Mesothelial cell of epicardium (in vitro differentiated cells): ENCODE measurements at places on chromosomes 13 and 19.

DNA sequence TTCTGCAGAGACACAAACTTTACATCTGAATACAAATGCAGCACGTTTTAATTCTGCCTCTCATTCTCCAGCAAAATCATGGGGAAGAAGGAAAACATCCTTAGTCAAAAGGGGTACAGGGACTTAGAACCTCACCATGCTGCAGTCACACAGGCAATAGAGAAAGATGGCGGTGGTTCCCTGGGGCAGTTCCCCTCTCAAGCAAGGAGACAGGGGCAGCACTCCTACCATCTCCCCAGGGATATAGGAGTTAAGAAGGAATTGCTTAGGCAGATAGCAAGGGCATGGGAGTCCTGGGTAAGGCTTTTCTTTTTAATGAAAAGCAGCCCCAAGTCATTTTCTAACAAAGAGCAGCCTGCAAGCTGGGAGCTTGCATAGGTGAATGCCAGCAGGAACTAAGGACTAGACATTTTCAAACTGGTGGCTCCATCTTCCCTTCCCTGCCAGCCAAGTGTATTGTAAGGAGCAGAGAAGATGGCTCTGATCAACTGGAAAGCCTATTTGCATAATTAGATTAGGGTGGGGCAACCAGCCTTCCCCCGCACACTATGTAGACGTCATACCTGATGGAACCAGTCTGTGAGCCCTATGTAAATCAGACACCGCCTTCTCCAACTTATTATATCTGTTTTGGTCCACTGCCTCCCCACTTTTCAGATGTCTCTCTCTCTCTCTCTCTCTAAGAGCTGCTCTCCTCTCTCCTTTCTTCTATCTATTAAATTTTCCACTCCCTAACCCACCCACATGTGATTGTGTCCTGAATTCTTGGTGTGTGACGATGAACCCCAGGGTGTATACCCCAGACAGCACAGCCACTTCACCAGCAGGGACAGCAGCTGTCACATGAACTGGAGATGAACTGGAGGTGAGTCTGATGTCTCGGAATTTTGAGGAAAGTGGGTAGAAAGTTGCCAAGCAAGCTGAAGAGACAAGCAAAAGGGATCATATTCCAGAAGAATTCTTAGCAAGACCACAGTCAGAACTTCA, 514.5 kb downstream of the IRS2 start:
- DNase-seq = no peak

GRCh38 chr13:76552807-76553206, 333.4 kb downstream of the KCTD12 start:
- DNase-seq = no peak

- DNase-seq = no peak
Measured at GRCh38 chr19:48681127-48681470, 8.3 kb upstream of the NTN5 start.

DNA sequence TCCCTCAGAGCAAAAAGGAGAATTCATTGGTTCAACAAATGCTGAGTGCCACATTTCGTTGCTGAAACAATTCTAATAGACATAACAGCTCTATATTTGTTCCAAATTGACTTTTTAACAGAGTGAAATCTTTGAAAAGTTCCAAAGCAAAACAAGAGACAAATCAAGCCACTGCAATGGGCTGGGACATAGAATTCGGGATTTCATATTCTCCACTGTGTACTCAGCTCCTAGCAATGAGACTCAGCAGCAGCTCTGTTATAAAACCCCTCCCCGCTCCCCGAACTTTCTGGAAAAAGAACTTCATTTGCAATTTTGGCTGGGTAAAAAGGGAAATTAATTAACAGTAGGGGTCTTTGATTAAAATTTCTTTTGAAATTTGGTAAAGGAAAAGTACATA, 11.3 kb downstream of the RFX2 start:
- DNase-seq = no peak

GRCh38 chr19:6030214-6030507, 52.2 kb upstream of the RANBP3 start:
- no peak for DNase-seq

DNA sequence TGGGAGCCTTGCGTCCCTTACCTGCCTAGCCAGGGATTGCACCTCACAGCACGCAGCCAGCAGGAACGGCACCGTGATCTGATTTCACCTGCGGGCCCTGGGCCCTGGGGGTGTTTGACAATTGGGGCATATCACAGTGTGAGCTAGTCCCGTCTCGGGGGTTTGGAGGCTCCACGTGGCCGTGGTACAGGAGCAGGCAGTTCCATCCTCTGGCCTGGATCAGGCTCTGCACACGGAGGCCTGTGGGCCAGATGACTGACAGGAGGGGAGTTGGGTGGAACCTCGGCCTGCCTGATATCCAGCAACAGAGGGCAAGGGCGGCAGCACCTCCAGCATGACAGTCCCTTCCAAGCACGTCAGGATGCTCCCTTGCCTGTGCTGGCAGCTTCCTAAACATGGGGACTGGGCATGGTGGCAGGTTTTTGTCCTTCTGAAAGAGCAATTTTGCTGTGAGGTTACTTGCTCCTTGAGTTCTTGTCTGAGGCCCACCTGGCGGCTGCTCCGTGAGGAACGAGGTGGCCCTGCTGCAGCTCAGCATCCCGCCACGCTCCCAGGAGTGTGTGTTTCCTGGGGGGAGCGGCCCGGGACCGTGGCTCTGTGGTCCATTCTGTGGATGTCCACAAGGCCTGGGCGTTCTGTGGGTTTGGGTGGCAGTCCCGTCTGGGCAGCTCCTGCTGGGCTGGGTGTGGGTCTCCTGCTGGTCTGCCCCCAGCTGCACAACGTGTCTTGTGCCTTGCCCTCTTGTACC, 6.3 kb upstream of the RPS15 start:
- no peak for DNase-seq

GRCh38 chr13:22925881-22926747, 254.7 kb upstream of the SGCG start:
- DNase-seq = peak; percentile 48

DNA sequence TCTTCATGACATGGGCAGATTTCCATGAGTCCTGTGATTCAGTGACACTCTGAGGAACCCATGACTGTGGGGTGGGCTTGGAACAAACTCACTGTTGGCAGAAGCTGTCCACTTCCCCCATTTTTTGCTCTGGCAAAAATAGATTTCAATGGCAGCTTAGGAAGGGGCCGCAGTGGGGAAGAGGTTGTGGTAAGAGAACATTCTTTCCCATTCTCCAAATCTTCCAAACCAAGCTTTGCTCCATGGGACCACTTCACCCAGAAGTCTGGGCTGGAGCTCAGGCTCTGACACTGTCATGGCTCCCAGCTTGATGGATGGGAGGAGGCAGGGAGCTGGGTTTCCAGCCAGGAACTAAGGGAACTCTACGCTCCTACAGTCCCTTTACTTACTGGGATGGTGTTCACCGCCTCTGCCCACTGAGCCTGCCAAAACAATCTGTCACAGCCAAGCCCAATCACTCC, 24.9 kb upstream of the MEDAG start:
- DNase-seq = no peak

GRCh38 chr13:77876176-77876575, 42.5 kb downstream of the EDNRB start:
- no peak for DNase-seq

DNA sequence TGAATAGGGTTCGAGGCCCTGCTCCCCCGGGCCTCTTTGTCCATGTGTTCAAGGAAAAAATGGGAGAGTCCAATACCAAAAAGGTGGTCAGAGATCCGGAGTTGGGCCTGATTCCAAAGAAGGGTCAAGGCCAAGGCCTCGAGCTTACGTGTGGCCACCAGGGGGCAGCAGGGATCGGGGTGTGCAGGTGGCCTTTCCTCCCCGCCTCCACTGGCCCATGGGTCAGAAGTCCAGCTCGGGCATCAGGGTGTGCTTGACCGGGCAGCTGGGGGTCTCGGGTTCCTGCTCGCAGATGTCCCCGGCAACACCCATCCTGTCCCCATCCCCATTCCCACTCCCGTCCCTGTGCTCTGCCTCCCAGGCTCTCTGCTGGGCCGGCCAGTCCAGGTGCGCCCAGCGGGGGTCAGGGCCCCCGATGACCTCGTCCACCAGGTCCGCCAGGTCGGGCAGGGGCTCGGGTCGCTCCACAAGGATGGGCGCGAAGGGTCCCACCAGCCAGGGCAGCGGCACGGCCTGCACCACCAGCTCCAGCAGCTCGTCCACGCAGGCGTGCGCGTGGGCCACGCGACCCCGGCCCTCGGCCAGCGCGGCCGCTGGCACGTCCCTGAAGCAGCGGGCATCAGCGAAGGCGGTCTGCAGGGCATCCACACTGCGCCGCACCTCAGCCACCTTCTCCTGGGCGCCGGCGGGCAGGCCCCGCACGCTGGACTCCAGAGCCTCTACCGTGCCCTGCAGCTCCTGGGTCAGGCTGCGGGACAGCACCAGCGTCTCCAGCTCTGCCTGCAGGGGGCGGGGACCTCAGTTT, 5.2 kb upstream of the PLIN4 start:
- DNase-seq = no peak

GRCh38 chr19:48967346-48968178, 2.5 kb downstream of the FTL start:
- DNase-seq = no peak

GRCh38 chr13:30664689-30665275, 47.1 kb downstream of the USPL1 start:
- DNase-seq = no peak

DNA sequence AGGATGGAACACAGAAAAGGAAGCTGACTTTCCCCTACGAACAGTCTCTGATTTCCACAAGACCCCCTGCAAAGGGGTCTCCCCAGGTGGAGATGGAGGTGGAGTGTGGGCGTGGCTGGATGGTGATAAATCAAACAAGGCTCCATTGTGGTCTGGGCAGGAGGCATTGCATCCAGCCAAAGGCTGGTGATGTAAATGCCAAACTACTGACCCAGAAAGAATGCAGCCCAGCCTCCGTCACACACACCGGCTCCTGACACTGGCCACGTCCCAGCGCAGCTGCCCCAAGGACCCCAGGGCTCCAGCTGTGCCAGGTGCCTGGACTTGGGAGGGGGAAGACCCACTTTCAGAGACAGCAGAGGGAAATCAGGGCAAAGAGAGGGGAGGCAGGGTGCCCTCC, 6.3 kb downstream of the SLC7A1 start:
- no peak for DNase-seq

DNA sequence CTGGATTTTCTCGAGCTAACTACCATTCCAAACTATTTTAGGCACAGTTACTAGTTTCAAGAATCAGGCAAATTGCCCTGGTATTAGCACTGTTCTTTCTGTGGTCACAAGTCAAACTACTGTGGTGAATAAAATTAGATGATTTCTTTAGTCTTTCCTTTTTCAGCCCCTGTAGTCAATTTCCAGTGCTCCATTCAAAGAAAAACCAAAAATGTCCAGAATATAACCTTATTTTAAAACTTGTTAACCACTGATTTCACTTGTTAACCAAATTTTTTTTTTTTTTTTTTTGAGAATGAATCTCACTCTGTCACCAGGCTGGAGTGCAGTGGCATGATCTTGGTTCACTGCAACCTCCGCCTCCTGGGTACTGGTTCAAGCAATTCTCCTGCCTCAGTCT, 50.6 kb upstream of the USPL1 start:
- DNase-seq = no peak

GRCh38 chr13:39016787-39017186, 21.1 kb downstream of the PROSER1 start:
- DNase-seq = no peak

- no peak for DNase-seq
Measured at GRCh38 chr19:3563709-3564524, 6.5 kb upstream of the MFSD12 start.

DNA sequence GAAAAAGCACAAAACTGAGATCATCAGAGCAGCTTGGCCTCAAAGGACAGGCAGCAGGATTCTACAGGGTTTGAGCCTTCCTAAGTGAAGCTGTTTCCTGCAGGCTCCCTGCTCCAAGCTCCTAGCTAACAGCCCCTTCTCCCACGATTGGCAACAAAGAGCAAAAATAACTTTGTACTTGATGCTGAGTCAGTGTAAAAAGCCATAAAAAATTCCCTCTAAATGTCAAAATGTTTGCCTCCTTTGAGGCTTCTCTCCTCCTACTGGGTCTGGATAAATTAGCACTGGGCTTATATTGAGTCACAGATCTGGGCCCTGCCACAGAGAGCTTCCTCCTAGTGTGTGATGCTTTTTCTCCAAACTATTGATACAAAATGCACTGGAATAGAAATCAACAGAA, 153.3 kb downstream of the TNFRSF19 start:
- DNase-seq = no peak

- no peak for DNase-seq
Measured at GRCh38 chr13:79530270-79530669, 49.3 kb downstream of the NDFIP2 start.

DNA sequence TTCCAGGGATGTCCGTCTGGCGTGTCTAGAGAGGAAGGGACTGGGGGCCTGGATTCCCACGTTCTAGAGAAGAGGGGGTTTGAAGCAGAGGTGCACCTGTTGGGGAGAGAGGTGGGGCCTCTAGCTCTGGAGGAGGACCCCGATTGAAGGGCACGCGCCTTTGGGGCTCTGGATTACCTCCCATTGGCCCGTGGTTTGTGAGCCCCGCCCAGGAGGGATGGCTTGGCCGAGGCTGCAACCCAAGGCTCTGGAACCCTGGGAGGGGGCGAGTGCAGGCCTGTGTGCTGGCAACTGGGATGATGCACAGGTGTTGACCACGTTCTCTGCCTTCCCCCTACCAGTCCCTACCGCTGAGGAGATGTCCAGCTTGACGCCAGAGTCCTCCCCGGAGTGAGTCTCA, 20.2 kb downstream of the TMEM150B start:
- no peak for DNase-seq
